NCI-H526 (cell line): ENCODE measurements at places on chromosomes 16 and 17.
A peak's percentile ranks its signal among the peaks of the same experiment; 100 is the strongest.

DNA sequence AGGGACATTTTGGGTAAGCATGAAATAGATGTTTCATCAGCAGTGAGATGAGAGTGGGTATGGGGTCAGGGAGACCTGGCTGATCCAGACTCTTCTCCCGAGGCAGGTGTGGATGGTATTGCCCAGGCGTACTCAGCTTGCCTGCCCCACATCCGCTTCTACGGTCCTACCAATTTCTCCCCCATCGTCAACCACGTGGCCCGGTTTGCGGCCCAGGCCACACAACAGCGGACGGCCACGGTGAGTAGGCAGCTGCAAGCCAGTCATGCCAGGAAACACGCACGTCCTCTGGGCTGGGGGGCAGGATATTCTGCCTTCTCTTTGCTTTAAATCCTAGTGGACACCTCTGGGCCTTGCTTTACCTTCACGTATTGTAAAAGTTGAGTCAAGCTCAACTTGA is 44.7 kb downstream of the CPNE2 start:
- no peak for DNase-seq

DNA sequence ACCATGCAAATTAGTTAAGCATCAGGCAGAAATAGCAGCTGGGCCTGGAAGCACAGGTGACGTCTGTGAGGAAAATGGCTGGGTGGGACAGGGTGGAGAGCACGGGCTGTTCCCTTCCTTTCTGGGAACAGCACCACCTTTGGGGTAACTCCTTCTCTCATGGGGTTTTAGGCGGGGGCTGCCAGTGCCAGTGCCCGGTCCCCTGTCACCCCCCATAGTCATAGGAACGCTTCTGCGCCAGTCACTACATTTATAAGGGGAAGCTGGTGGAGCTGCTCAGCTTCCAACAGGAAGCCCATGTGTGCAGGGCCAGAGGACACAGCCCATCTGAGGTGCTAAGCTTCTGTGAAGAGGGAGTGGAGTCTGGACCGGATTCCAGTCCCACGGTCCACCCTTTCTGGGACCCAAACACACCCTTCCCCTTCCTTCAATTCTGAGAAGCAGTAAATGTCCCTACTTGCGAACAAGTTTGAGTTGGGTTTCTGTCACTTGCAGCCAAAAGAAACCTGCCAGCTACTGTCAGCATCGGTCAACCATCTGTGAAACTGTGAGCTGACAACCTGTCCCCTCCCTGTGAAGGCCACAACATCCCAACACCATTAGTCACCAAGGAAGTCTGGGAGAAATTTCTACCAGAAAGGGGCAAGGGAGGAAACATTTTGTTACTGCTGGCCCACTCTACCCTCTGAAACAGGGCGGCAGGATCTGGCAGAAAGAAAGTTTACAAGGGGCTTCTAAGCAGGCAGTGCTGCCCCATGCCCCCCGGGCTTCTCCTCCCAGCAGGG is 86.0 kb upstream of the AMZ2 start:
- no peak for DNase-seq

- peak; percentile 35 for DNase-seq
These were observed 1.3 kb upstream of the TUBB3 start for GRCh38 chr16:89921702-89922476.

GRCh38 chr16:57108432-57108831 is 16.0 kb downstream of the CPNE2 start:
- DNase-seq = no peak

- no peak for DNase-seq
These were observed 89.3 kb downstream of the SMG6 start for GRCh38 chr17:2214047-2214928.

- no peak for DNase-seq
These were observed at the start of gene XAF1 for GRCh38 chr17:6755731-6756184. Gene XAF1, plus strand, starts transcription at chr17:6756046. Its CDS starts 33 bp downstream, at chr17:6756079.

DNA sequence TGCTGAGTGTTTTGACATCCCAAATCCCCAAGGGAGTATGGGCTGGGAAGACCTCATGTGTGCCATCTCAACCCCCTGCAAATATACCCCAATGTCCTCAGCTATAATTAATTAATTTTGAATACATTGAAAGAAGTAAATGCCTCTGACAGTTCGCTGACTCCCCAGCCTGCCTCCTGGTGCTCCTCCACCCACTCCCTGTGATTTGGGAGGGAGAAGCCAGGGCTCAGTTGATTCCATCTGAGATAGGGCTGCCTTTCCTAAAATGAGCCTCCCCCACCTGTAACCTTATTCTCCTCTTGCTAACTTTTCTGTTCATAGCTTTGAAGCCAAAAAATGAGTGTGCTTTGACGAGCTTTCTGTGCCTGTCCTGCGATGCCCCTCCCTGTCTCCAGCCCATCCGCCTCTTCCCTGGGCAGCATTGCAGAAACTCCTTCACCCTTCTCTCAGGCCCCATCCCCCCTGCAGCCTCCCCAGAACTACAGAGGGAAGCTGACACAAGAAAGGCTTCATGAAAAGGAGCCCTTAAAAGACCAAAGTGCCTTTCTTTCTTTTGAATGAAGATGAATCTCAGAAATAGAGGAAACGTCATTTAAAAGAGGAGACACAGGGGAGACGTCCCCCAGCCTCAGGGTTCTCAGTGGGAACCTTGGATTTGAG is 70.3 kb downstream of the HLF start:
- no peak for DNase-seq

GRCh38 chr17:39626171-39627046 is at the start of gene PPP1R1B:
Gene PPP1R1B, plus strand, starts transcription at chr17:39626952. Its CDS starts 441 bp downstream, at chr17:39627393.
- no peak for DNase-seq

DNA sequence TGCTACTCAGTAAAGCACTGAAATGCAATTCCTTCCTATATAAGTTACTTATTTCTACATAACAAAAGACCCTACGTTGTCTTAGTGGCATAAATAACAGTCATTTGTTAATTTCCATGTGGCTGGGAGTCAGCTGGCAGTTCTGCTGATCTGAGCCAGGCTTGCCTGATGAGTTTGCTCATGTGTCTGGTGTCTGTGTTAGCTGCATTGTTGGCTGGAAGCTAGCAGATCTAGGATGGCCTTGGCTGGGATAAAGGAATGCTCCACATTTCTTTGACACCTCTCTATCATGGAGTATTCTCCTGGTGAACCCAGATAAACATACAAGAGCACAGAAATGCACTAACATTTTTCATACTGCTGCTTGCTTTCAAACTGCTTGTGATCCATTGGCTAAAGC is 264.4 kb upstream of the MON1B start:
- DNase-seq = no peak

- no peak for DNase-seq
These were observed 10.0 kb downstream of the ZACN start for GRCh38 chr17:76088868-76089576.

DNA sequence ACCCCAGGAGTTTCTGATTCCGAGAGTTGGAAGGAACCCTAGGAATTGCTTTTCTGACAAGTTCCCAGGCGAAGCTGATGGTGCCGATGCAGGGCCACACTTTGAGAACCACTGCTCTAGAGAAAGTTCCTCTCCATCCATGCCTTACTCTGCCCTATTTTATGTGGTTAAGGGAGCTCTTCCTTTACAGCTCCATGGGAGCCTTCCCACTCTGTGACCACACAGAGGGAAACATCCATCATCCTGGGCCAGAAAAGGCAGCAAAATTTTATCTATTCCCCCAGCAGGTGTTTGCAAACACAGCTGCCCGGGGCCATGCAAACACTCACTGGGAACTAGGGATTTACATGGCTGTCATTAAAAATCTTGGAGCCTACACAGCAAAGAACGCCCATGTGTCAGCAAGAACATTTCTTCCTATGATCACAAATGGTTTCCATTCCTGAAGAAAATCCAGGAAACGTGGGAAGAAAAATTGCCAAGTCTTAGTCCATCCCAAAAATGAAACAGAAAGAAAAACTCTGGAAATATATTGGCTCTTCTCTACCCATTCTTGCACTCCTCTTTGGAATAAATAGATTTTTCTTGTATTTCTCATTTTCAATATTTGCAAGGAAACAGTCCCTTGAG is 252.7 kb downstream of the PMP22 start:
- DNase-seq = no peak

- DNase-seq = no peak
These were observed 1.4 kb downstream of the MEIOB start for GRCh38 chr16:1870365-1871082.

- no peak for DNase-seq
These were observed 23.6 kb downstream of the ABCA6 start for GRCh38 chr17:69117855-69118784.
